NCI-H2171 treated with DMSO at 0.1 percent for 48 hours (cell line): ENCODE measurements at places on chromosomes 11 and 22.

- DNase-seq: no peak
Observed at GRCh38 chr22:37794376-37794775, 13.4 kb upstream of the GCAT start.

GRCh38 chr22:46036558-46037408 lies 59.8 kb upstream of the WNT7B start:
- peak; percentile 58 for DNase-seq

- DNase-seq: no peak
Observed at GRCh38 chr22:33569559-33569958, 350.7 kb downstream of the LARGE1 start.

DNA sequence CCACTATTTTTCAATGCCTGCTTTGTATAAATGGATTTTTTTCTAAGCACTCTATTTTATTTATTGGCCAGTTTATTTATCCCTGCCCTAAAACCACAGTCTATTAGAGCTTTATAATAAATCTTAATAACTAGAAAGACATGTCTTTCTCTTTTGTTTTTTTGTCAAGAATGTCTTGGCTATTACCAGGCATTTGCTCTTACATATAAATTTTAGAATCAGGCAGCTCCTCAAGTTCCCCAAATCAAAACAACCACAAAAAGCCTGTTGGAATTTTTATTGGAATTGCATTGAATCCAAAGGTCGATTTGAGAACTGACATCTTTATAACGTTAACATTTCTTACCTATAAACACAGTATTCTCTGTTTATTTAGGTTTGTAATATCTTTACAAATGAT lies 85.8 kb upstream of the SC5D start:
- no peak for DNase-seq

GRCh38 chr22:46074771-46075551 lies 75.4 kb upstream of the PPARA start:
- no peak for DNase-seq

DNA sequence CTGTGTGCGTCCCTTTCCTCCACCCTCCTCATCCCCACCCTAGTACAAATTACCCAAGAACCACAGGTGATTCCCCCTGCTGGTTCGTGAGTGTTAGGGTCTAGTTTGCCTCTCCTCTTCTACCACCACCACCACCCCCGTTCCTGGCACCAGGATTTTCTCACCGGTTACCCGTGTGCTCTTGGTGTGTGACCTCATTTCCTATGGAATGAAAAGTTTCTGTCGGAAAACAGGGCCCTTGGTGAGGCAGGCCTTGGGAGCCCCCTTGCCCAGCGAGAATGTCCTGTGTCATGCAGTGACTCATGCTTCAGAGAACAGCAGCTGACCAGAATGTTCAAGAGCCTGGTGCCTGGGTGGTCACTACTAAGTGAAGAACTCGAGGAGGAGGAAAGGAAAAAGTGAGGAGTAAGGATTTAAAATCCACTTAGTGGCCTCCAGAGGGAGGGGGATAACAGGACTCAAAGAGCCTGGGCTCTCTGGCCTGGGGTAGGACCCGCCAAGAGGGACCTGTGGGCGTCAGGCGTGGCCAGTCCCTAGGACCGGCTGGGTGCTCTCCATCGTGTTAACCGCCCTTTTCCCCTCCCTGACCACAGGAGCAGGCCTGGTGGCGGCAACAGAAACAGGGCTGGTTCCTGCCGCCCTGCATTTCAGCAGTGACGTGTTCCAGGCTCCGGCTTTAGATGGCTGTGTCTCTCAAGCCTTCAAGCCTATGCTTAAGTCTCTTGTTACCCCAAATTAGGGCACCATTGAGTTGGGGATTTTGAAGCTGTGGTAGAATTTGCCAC lies 30.2 kb downstream of the C22orf31 start:
- DNase-seq: no peak

GRCh38 chr11:122655527-122656072 lies at the start of gene UBASH3B:
UBASH3B (plus strand) TSS chr11:122655722; CDS start chr11:122656050, 328 bp downstream.
- peak; percentile 77 for DNase-seq

GRCh38 chr11:112343368-112344039 lies 82.8 kb upstream of the PLET1 start:
- DNase-seq: no peak

DNA sequence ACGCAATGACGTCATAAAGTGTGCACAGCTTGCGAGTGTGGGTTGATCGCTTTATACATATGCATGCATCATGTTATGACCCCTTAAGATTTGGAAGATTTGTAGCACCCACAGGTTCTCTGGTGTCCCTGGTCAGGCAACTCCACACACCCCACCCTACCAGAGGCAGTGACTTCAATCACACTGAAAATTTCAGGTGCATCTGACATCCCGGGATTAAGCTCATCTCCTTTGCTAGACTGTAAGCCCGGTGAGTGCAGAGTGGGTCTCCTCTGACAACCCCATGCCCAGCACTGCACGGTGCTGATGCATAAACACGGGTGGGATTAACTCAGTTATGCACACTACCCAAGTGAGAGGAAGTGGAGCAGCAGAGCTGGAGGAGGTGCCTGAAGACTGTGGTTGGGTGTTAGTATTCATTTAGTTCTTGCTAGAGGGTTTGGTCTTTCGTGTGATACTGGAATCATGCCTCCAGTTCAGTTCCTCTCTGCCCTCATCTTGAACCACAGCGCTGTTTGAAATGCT lies 6.5 kb downstream of the ARSA start:
- peak; percentile 6 for DNase-seq
